ENCODE measurements at places on chromosomes 4 and X. TPM values are rescaled to one million over a fixed set of nuclear protein-coding genes. Genes with fewer than 3 reads are reported as not detected.

DNA sequence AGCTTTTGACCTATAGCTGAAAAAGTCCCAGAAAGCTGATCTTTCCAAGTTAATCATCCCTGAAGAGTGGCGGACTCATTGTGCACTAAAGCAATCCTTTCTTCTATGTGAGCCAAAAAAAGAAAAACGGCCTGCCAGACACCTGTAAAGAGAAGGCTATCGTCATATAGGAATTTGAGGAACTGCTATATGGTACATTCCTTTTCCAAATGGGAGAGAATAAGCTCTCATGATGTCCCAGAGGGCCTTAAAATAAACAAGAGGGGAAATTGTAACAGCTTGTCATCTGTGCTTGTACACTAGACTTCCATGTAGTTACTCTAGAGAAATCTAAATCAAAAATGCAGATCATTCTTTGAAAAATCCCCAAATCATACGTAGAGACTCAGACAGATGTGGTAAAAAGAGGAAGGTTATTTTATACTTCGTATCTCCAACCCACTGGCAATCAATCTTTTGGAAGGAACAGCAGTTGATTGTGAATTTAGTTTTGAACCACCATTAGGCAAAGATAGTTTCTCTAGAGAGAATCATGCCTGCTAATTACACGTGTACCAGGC lies 26.1 kb downstream of the GPR174 start:
- DNase-seq, result no peak
- H3K27ac ChIP-seq, result no peak overlapping the region
- H3K4me1 ChIP-seq, result no peaks in the 10 kb centered on the region
- no peaks in the 10 kb centered on the region for H3K27me3 ChIP-seq
- H3K36me3 ChIP-seq, result no peaks in the 10 kb centered on the region

DNA sequence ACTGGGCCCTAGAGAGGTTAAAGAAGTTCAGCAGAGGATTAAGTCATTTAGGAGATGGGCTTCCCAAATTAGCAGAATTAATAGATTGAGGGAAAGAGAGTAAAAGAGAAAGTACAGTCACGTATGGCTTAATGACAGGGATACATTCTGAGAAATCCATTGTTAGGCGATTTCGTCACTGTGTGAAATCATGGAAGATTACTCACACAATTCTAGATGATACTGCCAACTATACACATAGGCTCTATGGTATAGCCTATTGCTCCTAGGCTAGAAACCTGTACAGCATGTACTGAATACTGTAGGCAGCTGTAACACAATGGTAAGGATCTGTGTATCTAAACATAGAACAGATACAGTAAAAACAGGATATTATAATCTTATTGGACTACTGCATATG lies 180.6 kb downstream of the RNF150 start:
- no peak for DNase-seq
- H3K27me3 ChIP-seq, result no peaks in the 10 kb centered on the region
- no peak overlapping the region for H3K4me3 ChIP-seq
- H3K36me3 ChIP-seq, result no peaks in the 10 kb centered on the region

- peaks cover 21% of the 10 kb centered on the region for H3K36me3 ChIP-seq
- H3K4me1 ChIP-seq, result peaks cover 43% of the 10 kb centered on the region
- H3K27ac ChIP-seq, result peak overlapping the region; percentile 5
- no peaks in the 10 kb centered on the region for H3K27me3 ChIP-seq
- DNase-seq, result no peak
Measured at GRCh38 chr4:2600878-2601277, 64.4 kb downstream of the FAM193A start.

GRCh38 chr4:112075129-112075753 lies 70.0 kb upstream of the FAM241A start:
- no peak overlapping the region for H3K4me3 ChIP-seq
- no peak overlapping the region for H3K27ac ChIP-seq
- H3K27me3 ChIP-seq, result no peaks in the 10 kb centered on the region
- H3K4me1 ChIP-seq, result no peaks in the 10 kb centered on the region
- H3K36me3 ChIP-seq, result no peaks in the 10 kb centered on the region

DNA sequence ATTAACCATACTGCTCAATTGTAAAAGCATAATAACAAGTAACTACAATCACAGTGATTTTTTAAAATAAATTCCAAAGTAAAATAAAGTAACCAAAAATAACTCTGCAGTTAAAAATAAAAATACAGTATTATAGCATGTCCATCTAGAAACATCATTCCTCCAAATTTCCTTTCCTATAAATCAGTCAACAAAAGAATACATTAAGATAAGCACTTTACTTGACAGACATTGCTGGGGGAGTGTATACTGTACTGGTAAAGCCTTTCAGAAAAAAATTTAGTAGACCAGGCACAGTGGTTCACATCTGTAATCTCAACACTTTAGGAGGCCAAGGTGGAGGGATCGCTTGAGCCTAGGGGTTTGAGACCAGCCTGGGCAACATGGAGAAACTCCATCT lies 91.1 kb downstream of the LRBA start:
- H3K4me3 ChIP-seq, result no peak overlapping the region
- no peaks in the 10 kb centered on the region for H3K4me1 ChIP-seq
- H3K36me3 ChIP-seq, result peaks cover 37% of the 10 kb centered on the region
- no peak overlapping the region for H3K27ac ChIP-seq

GRCh38 chr4:99029852-99030251 lies 34.3 kb downstream of the METAP1 start:
- H3K27ac ChIP-seq, result no peak overlapping the region
- H3K27me3 ChIP-seq, result no peaks in the 10 kb centered on the region
- H3K36me3 ChIP-seq, result no peaks in the 10 kb centered on the region
- DNase-seq, result no peak
- H3K4me3 ChIP-seq, result no peak overlapping the region
- peaks cover 6% of the 10 kb centered on the region for H3K4me1 ChIP-seq

- no peaks in the 10 kb centered on the region for H3K36me3 ChIP-seq
- H3K27me3 ChIP-seq, result no peaks in the 10 kb centered on the region
- H3K27ac ChIP-seq, result no peak overlapping the region
- no peaks in the 10 kb centered on the region for H3K4me1 ChIP-seq
Measured at GRCh38 chr4:120693816-120694215, 228.7 kb downstream of the PRDM5 start.

DNA sequence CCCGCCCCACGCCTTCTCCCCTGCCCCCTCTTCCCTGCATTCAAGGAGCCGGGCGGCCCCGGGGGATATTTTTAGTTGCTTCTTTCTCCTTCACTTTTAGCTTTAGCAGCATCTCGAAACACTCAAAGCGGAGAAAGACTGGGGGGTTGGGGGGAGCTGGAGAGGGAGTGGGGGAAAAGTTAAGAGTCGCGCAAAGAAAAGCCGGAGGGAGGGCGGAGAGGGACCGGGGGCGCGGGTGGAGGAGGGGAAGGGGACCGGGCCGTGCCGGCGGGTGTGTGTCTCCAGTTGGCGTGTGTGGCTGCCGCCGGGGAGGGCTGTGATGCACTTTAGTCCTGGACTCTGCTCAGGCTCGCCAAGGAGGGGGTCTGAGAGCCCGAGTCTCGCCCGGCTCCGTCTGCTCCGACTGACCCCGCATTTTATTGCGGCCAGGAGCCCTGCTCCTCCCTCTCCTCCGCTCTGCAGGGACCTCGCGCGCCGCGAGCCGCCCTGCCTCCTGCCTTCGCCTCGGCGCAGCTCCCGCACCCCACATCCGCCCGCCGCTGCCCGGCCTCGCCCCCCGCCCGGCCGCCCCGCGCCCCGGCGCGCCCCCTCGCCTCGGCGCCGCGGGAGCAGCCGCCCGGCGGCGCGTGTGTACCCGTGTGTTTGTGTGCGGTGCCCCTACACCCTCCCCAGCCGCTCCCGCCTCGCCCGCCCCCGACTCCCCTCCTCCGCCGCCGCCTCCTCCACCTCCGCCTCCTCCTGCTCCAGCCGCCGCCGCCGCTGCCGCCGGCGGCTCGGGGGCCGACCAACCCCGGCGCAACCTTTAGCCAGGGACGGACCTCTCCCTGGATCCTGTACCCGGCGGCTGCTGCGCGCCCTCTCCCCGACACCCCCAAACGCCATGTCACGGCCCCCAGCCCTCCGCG lies 1.4 kb downstream of the ZNF827 start:
- no peaks in the 10 kb centered on the region for H3K36me3 ChIP-seq
- H3K4me3 ChIP-seq, result peak overlapping the region; percentile 80
- peak overlapping the region; percentile 85 for H3K27ac ChIP-seq
- peak; percentile 85 for DNase-seq
- H3K27me3 ChIP-seq, result no peaks in the 10 kb centered on the region

DNA sequence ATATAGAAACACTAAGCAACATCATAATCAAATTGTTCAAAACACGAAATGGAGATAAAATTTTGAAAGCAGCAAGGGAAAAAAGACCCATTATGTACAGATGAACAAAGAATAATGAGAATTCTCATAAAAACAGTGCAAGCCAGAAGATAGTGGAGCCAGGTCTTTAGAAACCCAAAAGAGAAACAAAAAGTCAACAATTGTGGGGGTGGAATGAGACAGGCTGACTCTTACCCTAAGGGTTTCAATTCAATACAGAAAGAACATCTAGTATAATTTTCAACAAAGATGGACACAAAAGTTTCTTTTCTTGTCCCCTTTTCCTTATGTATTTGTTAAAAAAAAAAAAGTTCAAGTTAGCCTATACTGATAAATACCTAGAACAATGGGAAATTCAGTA lies 34.0 kb upstream of the MAGEB2 start:
- no peaks in the 10 kb centered on the region for H3K27me3 ChIP-seq
- no peak for DNase-seq
- no peaks in the 10 kb centered on the region for H3K4me1 ChIP-seq
- H3K36me3 ChIP-seq, result no peaks in the 10 kb centered on the region

DNA sequence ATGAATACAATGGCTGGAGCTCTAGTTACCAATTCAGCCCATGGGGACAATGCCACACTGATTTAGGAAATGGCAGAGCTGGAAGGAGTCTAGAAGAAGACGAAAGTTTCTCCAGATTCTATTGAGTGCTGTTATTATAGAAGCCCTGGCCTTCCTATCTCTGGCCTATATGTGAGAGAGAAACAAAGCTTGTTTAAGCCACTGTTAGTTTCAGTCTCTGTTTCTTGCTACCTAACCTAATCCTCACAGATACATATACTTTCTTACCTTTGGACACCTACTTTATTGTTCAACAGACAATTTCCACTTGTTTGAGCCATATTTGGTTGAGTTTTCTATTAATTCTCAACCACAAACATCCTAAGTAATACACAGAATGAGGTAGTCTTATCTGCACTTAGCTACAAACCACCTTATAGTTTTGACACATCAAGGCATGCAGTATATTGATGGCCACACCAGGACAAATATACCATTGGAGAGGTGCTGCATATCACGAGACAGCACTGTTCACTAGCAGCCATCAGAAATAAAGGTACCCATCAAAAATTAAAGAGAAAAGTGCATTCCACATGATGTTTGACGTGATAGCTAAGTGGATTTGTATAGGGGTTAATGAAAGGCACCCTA lies 190.2 kb downstream of the SMIM20 start:
- H3K27me3 ChIP-seq, result no peaks in the 10 kb centered on the region
- H3K36me3 ChIP-seq, result no peaks in the 10 kb centered on the region
- no peak overlapping the region for H3K4me3 ChIP-seq
- DNase-seq, result no peak

- no peak for DNase-seq
- no peaks in the 10 kb centered on the region for H3K36me3 ChIP-seq
- H3K4me3 ChIP-seq, result no peak overlapping the region
- H3K27ac ChIP-seq, result no peak overlapping the region
- peaks cover 24% of the 10 kb centered on the region for H3K27me3 ChIP-seq
- H3K4me1 ChIP-seq, result no peaks in the 10 kb centered on the region
Measured at GRCh38 chr4:118360106-118360505, 7.3 kb upstream of the PRSS12 start.

GRCh38 chrX:10470009-10470408 lies 150.4 kb downstream of the MID1 start:
- H3K4me3 ChIP-seq, result no peak overlapping the region
- H3K27me3 ChIP-seq, result no peaks in the 10 kb centered on the region
- no peaks in the 10 kb centered on the region for H3K4me1 ChIP-seq
- DNase-seq, result no peak
- no peaks in the 10 kb centered on the region for H3K36me3 ChIP-seq
- no peak overlapping the region for H3K27ac ChIP-seq

The DMRTC1 gene
- not detected for total RNA-seq

The RHOXF1 gene
- total RNA-seq, result not detected

The INTS12 gene
- total RNA-seq, result 18.1 TPM

The NLGN4X gene
- 0.18 TPM for total RNA-seq

The GPR50 gene
- total RNA-seq, result not detected

The SMIM10L2A gene
- total RNA-seq, result 0.14 TPM

The CT45A6 gene
- total RNA-seq, result not detected

The MAGEA10 gene
- not detected for total RNA-seq

The CTAG1B gene
- not detected for total RNA-seq

Measured in psoas muscle (tissue), 8 donors.